ENCODE measurements at places on chromosomes 5 and 9. TPM values are rescaled to one million over a fixed set of nuclear protein-coding genes. Genes with fewer than 3 reads are reported as not detected.
A peak's percentile ranks its signal among the peaks of the same experiment; 100 is the strongest.

- no peak for DNase-seq
Measured at GRCh38 chr9:130626249-130626996, 38.0 kb upstream of the PRDM12 start.

DNA sequence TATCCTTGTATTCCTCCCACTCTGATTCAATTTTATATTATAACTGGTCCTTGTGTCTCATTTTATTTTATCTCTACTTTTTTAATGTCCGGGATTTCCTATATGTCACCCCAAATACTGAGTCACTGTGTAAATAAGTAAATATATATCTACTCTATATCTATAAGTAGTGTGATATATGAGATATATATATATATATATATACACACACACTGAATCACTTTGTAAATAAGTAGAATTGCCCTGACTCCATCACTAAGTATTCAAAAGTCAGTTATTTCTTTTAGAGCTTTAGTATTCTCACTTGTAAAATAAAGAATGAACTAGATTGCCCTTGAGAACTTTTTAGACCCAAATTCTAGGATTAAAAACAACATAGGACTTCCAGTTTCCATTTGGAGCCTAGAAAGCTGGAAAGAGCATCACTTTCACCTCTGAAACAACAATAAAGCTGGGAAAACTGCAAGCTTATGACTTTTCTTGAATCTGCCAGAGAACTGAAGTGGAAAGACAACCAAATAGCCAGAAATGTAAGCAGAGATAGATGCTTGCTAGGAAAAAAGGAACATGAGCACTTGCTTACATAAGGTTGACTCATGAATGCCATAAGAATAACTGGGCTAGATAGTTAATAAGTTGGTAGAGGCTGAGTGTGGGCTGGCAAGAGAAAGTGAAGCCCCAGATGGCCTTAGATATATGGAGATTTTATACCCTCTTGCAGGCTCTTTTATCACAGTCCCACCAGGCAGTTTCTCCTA is 171.1 kb upstream of the TLX3 start:
- no peak for DNase-seq

- peak; percentile 87 for DNase-seq
Measured at GRCh38 chr5:151825445-151825844, 53.7 kb downstream of the G3BP1 start.

GRCh38 chr5:126384985-126385384 is 38.2 kb upstream of the GRAMD2B start:
- no peak for DNase-seq

DNA sequence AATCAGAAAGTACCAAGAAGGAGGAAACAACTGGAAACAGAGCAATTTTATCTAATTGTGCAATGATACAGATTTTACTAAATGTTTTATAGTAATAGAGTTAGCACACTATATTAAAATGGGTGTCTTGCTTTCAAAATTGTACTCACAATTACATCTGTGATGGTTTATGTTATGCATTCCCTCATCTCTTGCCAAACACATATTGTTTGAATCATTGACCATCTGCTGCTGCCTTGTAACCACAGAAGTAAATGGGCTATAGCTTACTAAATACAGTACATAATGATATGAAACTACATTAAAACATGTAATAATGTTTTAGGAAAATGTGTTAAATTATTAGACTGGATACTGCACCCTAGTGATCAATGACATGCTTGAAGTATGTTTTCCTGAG is 158.1 kb downstream of the SLC25A46 start:
- peak; percentile 91 for DNase-seq

DNA sequence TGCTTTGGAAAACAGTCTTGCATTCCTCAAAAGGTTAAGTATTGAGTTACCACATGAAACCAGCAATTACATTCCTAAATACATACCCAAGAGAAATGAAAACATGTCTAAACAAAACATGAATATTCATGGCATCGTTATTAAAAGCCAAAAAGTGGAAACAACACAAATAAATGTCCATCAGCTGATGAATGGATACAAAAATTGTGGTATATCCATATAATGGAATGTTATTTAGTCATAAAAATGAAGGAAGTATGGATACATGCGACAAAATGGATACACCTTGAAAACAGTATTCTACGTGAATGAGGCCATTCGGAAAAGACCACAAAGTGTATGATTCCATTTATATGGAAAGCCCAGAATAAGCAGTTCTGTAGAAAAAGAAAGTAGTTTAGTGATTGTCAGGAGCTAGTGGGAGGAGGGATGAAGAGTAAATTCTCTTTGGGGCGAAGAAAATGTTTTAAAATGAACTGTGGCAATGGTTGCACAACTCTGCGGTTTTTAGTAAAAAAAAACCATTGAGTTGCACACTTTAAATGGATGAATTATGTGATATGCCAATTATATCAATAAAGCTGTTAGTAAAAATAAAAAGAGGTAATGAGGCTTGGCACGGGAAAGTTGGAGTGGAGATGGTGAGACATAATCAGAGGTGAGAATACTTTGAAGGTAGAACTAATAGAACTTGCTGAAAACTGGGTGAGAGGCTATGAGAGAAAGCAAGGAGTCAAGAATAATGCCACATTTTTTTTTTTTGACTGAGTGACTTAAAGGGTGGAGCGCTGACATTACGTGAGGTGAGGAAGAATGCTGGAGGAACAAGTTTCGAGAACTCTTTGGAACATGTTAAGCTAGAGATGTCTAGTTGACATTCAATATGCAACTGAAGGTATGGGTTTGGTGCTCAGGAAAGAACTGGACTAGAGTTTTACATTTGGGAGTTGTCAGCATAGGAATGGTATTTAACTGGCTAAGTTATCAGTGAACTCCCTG is 194.9 kb upstream of the ZNF608 start:
- no peak for DNase-seq

DNA sequence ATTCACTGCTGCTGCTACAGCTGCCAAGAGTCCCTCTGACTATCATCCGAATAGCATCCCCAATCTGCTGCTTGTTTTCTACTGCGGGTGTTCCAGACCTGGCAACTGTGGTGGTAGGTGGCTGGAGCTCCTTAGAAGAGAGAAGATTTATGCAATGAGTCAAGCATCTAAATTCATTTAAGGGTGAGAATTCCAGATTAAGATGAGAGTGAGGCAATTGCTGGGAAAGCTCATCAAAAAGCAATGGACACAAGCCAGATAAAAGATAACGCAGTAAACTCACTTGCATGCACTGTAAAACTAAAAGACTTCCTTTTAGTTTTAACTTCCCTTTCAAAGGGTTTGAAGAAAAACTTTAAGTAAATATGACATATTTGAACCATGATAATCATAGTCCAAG is 3.9 kb downstream of the PLK2 start:
- DNase-seq = no peak

GRCh38 chr9:106310782-106311181 is 552.2 kb upstream of the ZNF462 start:
- DNase-seq = no peak

DNA sequence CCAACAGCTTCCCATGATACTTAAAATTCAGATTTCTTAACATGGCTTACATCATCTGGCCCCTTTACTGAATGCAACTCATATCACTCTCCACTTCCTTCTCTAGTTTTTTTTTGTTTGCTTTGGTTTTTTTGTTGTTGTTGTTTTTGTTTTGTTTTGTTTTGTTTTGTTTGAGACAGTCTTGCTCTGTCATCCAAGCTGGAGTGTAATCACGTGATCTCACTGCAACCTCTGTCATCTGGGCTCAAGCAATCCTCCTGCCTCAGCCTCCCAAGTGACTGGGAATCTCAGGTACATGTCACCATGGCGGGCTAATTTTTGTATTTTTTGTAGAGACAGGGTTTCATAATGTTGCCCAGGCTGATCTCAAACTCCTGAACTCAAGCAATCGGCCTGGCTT is 41.4 kb downstream of the CPLANE1 start:
- no peak for DNase-seq

- DNase-seq = peak; percentile 38
Measured at GRCh38 chr5:148374690-148375360, 8.9 kb upstream of the FBXO38 start.

GRCh38 chr9:106069241-106069640 is 374.9 kb downstream of the TMEM38B start:
- DNase-seq = no peak

- DNase-seq = no peak
Measured at GRCh38 chr5:32449262-32449661, 4.7 kb upstream of the ZFR start.

GRCh38 chr5:109643791-109644350 is 45.9 kb upstream of the MAN2A1 start:
- DNase-seq = no peak

GRCh38 chr5:2113348-2114131 is 230.8 kb upstream of the IRX4 start:
- no peak for DNase-seq

- DNase-seq = peak; percentile 94
Measured at GRCh38 chr9:120935383-120935857, 8.8 kb upstream of the TRAF1 start.

- DNase-seq = no peak
Measured at GRCh38 chr5:116472274-116472673, 102.3 kb downstream of the SEMA6A start.

DNA sequence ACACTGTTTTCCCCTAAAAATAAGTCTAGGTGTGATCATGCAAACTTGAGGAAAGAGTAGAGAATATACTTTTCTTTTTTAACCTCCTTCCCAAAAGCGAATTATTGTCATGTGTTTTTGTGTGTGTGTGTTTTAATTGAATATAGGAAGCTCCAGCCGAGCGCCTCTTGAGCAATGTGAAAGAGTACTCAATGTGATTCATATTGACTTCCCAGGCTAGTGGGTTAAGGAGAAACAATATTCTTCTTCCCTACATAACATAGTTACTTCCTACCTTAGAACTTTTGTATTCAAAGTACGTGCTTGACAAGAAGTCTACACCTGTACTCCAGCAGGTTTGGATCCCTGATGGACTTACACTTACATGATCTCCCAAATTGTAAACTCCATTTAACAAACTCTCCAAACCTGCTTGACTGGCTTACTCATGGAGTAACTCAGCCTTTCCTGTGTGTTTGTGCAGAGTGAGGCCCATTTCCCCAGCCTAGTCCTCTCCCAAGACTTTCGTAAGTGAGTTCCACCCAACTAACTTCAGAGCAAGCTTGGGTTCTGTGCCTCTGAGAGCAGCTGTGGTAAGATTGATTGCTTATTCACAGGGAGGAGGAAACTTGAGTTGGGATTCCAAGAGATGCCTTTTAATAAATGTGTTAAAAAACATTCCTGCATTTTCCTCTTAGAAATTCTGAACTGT is 9.3 kb downstream of the SLC28A3 start:
- DNase-seq = peak; percentile 77

DNA sequence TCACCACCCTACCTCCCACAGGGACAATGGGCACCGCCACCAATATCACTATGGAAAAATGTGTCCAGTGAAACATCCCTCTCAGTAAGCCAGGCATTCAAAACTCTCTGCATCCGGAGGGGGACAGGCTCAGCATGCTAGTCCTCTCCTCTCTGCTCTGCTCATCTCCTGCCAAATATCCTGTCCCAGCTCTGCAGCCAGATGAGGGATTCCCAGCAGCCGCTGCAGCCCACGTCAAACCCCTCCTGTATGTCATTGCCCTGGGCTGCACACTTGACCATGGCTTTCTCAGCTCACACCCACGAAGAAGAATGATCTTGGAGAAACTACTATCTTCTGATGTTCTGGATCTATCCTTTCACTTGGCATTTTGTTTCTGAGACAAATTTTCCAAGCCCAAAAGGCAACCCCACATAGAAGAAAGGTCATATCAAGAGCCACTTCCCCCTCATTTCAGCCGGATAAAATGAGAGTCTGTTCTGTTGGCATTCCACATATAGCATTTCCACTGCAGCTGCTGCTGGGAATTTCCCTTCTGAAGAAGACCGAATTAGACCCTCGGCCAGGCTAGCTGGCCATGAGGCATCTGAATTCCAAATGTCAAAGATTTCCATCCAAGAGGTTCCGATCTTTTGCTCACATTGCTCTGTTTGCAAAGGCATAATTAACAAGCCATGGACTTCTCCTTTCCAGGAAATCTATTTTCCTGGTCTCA is 338.0 kb downstream of the ACTL7B start:
- DNase-seq = peak; percentile 23

- peak; percentile 75 for DNase-seq
Measured at GRCh38 chr5:154446195-154447088, 645 bp downstream of the SAP30L start.

- peak; percentile 64 for DNase-seq
Measured at GRCh38 chr9:131889437-131890251, 149.8 kb upstream of the RAPGEF1 start.

- no peak for DNase-seq
Measured at GRCh38 chr5:76492819-76493189, 89.7 kb downstream of the IQGAP2 start.

GRCh38 chr5:52956915-52957747 is 32.0 kb upstream of the ITGA2 start:
- no peak for DNase-seq

GRCh38 chr5:63931836-63932235 is 30.4 kb downstream of the HTR1A start:
- no peak for DNase-seq

DNA sequence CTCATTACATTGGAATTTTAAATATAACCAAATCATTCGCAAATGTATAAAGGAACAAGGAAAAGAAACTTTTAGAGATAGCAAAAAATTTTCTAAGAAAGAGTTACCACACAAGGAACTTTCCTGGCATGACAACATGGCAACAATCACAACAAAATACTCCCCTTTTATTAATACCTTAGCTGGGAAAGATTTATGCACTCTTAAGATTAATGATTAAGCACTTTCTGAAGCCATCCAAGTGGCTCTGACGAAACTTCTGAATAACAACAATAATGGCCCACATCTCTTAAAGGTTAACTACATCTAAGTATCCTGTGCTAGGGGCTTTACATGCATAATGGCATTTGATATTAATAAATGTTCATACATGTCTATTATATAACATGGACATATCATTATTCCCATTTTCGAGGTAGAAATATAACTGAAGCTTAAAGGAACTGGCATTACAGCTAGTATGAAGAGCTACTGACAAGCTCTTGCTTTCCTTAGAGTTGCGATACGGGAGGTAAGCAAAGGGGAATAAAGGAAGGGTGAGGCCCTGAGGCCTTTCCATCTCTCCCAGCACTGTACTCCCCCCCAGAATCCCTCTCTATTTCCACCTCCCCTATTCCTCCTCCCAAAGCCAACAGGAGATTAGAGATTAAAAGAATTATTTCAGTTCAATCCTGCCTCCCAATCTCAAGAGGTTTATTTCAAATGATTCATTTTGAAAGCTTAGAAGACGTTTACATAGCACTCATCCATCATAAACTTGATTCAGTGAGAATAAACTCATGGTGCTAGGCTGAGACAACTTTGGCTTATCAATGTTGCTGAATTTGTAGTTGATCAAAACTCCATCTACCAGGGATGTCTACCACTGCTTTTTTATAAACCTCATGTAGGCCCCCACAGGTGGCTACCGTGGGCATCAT is 9.6 kb downstream of the MTMR12 start:
- no peak for DNase-seq

The FBP2 gene
- 0.88 TPM for total RNA-seq

The C6 gene
- 33.0 TPM for total RNA-seq

The NR5A1 gene
- total RNA-seq = 0.09 TPM

The PPIC gene
- total RNA-seq = 40.3 TPM

The ANKRD31 gene
- 0.25 TPM for total RNA-seq

The PCDHGA6 gene
- 8.5 TPM for total RNA-seq

The PHF24 gene
- total RNA-seq = 1.0 TPM

The RLN1 gene
- total RNA-seq = 0.48 TPM

The PCDHGA5 gene
- 2.9 TPM for total RNA-seq

The RRAGA gene
- 47.8 TPM for total RNA-seq

The PCDHGB7 gene
- 16.6 TPM for total RNA-seq

The ISL1 gene
- 0.51 TPM for total RNA-seq

The TXNDC8 gene
- not detected for total RNA-seq

The PCDHA1 gene
- total RNA-seq = not detected

The CYSTM1 gene
- total RNA-seq = 37.1 TPM

The SNCB gene
- total RNA-seq = not detected

Measured in lung (tissue), 17 donors.